CMK (cell line): ENCODE measurements at places on chromosomes 3 and 15.

- DNase-seq: no peak
These were observed 142.9 kb upstream of the BFSP2 start for GRCh38 chr3:133256787-133257483.

- DNase-seq: no peak
These were observed 24.5 kb downstream of the DRD3 start for GRCh38 chr3:114154321-114154821.

GRCh38 chr3:104763007-104763406 lies 603.7 kb upstream of the ALCAM start:
- no peak for DNase-seq

DNA sequence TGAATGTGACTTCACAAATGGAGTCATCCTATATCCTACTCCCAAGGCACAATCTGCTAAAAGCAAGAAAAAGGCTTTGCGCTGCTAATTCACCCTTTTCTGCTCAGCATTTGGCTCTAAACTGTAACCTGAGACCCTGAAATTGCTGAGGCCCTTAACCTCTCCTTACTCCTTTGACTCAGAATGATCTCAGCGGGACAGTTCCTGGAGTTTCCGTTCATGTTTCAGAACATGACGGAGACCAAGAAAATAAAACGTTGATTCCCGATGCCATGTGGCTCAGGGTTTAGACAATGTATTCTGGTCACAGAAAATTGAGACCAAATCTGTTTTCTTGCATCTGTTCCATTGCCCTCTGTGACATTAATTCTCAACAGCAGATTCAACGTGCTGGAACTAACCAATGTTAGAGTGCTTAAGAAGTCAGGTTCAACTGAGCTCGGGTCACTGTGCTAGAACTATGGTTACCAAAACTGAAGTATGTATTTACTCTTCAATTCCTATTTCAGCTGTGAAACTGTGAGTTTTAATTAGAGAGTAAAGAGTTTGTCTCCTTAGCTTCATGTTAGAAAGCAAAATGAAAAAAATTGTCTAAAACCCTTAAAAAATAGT lies 45.4 kb upstream of the TMC3 start:
- no peak for DNase-seq

GRCh38 chr15:40909662-40910630 lies 15.7 kb downstream of the VPS18 start:
- no peak for DNase-seq

GRCh38 chr3:36992806-36993325 lies at the start of gene EPM2AIP1:
TSS of gene EPM2AIP1 (minus strand) at chr3:36993131. CDS start at chr3:36993077, 54 bp downstream.
- DNase-seq: no peak

DNA sequence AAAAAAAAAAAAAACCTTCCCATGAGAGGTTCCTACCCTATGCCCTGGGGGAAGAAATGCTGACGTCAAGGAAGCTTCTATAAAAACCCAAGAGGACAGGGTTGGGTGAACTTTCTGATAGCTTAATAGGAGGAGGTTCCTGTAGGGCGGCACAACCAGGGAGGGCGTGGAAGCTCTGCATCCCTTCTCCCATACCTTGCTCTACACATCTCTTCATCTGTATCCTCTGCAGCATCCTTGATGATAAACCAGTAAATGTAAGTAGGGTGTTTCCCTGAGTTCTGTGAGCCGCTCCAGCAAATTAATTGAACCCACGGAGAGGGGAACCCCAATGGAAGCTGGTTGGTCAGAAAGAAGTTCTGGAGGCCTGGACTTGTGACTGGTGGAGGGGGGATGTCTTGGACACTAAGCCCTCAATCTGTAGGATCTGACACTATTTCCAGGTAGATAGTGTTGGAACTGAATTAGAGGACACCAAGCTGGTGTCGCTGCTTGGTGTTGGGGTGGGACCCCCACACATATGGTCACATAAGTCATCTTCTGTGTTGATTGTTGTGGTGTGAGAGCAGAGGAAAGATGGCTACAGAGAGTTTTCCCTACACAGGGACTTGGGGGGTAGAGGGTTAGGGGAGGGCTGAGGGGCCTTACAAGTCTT lies 91.5 kb downstream of the ST6GAL1 start:
- no peak for DNase-seq

DNA sequence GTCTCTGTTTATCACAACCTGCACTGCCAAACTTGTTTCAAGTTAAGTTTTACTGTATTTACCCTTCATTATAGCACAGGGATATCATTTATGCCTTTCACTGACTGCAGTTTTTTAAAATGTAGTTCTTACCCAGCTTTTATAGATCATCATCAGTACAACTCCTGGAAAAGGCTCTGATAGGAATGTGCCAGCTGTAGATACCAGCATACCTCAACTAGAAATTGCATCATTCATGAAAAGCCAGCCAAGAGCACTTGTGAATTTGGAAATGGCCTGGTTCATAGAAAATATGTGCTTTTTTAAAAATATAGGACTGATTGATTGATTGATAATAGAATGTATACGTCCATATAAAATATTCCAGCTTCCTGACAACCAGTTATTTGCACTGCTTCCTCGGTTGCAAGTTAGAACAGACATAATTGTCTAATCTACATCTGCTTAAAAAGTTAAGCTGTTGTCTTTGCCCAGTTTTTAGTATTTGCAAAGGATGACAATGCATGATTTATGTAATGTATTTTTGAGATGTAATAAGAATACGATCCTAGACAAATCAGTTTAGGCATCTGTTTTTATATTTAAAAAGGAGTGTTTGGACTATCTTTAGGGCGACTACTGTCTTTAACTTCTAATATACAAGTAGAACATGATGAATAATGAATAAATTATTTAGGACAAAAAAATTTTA lies 58.5 kb downstream of the DCUN1D1 start:
- no peak for DNase-seq
